ENCODE measurements at places on chromosomes 5 and 9.

DNA sequence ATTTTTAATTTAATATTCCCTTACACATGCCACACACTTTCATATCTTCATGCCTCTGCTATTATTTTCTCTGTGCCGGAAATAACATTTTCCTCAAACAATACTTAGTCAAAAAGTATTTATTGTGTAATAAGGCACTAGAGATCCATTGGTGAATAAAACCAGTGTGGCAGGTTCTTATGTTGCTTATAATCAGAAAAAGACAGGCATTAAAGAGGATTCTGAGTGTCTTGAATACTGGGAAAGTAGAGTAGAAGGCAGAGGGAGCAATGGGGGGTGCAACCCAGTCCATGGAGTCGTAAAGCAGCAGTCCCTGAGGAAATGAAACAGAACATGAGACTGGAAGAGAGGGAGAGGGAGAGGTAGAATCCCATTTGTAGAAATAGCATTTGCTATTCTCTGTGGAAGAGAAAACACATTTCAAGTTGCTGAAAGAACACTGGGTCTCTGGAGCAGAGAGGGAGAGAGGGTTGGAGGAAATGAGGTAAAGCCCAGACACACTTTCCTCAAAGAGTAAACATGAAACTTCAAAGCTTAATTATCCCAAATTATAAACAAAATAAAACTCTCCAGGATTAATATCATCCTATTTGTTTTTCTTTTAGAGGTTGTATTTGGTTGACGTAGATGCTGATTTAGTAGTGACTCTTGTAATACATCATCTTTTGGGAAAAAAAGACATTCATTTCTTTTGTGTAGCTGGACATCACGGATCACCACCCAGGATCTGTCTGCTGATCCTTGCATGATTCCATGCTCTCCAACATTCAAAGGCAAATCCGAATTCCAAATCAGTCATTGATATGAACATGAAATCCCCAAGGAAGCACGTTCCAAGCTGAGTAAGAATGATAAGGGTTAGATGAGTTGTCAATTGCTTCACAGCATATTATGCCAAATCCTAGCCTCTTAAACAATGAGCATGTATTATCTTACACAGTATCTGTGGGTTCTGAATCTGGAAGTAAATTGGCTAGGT lies 37.4 kb upstream of the GRAMD2B start:
- no peak for DNase-seq

DNA sequence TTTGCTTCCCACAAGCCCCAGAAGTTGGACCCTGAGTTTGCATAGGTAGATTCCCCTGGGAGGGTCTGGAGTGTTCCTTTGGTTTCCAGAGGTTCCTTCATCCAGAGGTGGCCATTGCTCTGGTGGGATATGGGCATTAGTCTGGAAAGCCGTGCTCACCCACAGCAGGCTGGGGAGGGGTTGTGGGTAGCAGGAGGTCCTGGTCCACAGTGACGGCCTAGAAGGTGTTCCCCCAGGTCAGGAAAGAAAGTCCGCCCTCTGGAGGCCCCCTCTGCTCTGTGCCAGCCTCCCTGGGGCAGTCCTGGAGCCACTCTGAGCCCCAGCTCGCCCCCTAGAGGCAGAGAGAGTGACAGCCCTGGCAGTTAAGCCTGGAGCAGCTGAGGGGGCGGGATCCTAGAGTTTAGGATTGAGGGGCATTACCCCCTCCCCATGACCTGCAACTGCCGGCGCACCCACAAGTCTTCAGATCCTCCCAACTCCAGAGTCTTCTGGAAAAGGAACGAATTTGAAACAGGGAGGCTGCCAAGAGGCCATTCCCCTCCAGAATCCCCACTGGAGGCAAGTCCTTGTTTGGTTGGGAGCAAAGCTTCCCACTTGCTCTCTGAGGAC lies 36.8 kb downstream of the NDST1 start:
- peak; percentile 77 for DNase-seq

GRCh38 chr9:126722922-126723806 lies 81.7 kb upstream of the ZBTB43 start:
- no peak for DNase-seq

DNA sequence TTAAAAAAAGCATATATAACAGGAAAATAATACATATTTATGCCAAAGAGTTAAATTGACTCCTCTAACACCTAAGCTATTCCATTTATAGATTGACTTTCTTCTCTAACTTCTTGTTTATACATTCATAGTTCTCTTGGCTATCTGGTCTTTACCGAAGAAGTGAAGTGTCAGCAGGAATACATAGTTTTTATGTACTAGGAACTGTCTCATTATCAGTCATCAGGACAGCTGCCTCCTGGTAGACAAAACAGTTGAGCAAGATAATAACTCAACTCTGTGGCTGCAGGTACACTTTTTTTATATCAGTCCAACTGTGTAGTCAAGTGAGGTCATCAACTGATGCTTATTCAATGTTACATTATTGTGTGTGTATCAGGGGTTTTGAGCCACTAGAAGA lies 1436.0 kb upstream of the NUDT12 start:
- DNase-seq, result no peak

GRCh38 chr5:14925326-14925725 lies 53.7 kb upstream of the ANKH start:
- no peak for DNase-seq

DNA sequence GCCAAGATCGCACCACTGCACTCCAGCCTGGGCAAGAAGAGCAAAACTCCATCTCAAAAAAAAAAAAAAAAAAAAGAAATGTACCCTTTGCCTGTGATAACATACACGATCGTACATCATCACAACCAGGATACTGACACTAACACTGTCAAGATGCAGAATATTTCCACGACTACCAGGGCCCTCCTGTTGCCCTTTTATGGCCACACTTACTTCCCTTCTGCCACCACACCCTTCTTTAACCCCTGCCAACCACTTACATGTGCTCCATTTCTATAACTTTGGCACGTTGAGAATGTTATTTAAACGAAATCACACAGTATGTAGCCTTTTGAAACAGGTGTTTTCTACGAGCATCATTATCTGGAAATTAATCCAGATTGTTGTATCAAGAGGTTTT lies 69.0 kb upstream of the OTULINL start:
- DNase-seq, result no peak

GRCh38 chr9:99358668-99359067 lies 136.6 kb downstream of the SEC61B start:
- DNase-seq, result no peak

DNA sequence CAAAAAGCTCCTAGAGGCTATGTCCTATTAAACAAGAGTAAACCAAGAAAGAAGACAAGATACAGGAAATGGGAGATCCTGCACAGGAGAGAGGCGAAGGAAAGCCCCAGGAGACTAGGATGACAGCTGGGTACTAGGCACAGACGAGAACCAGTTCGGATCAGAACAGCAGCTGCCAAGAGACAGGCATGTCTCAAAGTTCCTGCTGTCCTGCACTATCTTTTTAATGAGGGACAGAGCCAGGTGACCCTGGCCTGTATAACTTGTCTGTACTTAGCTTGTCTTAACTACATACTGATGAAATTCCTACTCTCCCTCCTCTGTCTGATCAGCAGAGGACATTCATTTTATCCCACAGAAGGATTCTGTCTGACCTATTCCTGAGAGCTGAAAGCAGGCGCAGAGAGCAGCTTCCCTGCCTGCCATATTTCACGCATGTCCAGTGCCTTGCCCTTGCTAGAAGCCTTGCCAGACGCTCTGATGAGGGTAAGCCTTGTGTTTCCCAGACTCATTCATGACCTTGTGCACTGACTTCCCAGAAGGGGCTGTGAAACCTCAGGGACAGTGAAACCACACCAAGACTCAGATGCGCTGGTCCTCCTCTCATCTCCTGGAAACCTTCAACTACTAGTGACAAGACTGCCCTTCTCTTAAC lies 24.7 kb downstream of the TSC1 start:
- no peak for DNase-seq

GRCh38 chr9:40914772-40915659 lies 213.5 kb downstream of the FOXD4L6 start:
- no peak for DNase-seq

DNA sequence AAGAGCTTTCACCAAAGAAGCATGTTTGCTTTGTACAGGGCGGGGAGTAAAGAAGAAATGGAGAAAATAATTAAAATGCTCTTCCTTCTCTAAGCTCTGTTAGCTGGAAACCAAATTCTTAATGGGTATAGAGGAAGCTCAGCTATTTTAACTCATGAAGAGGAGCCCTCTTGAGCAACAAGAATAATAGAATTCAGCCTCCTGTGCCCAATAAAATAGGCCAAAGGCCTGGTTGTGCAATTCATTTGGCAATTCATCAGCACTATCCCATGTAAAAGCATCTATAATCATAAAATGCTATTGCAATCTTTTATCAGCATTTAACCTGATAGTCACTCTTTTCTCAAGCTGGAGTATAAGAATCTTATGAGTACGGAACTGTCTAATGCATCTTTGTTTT lies 133.6 kb upstream of the CDH6 start:
- no peak for DNase-seq

DNA sequence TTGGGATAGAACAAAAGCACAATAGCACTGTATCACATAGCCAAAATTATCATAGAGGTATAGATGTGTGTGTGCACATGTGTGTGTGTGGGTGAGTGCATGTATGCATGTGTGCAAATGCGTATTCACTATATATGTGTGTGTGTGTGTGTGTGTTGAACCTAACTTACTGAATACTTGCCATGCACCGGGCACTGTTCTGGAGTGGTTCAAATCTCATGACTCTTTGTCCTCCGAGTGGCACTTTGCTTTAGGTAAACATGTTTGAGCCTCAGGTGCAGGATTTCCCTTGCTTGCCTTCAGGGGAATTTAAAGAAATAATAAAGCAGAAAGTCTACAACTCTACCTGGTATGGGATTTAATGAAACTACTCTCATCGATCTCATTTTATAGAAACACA lies 183.5 kb upstream of the GDNF start:
- DNase-seq, result no peak

GRCh38 chr5:134224888-134225779 lies 739 bp downstream of the PPP2CA start:
- DNase-seq, result peak; percentile 79

DNA sequence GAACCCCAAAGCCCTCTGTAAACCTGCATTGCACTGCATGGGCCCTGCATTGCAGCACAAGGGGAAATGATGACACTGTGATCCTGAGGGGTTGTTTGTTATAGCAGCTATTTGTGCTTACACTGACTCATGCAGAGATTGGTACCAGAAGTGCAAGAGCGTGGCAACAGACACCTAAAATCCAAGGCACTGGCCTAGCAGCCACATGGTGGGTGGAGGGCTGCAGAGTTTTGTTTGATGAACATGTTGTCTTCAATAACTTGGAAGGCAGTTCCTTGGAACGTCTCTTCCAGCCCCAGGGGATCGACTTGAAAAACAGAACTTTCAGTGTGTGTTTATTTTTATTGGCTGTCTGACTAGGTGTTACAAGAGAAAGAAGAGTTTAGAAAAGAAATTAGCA lies 14.5 kb downstream of the FCN2 start:
- DNase-seq, result no peak

- no peak for DNase-seq
Observed at GRCh38 chr5:81137833-81138232, 95.3 kb upstream of the CKMT2 start.

- no peak for DNase-seq
Observed at GRCh38 chr9:95073918-95074317, 243.6 kb downstream of the FANCC start.

- no peak for DNase-seq
Observed at GRCh38 chr5:138488481-138488945, 23.2 kb downstream of the EGR1 start.

DNA sequence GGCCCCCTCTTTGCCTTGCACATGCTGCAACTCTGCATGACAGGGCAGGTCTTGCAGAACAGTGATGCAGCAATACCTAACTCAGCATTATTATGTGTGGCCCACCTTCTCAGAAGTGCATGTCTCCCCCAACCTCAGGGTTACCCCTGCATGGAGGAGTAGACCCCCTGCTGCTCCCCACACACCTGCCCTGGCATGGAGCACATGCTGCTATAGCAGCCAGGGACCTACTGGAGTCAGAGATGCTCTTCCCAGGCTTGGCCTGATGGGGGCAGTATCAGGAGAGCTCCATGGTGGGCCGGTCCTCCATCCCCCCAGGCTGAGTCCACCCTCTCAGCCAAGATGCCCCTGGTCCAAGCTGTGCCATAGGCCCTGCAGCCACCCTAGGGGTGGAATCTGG lies 13.2 kb upstream of the BOD1 start:
- peak; percentile 36 for DNase-seq

All from SK-N-DZ (cell line).